ENCODE measurements at places on chromosomes 5 and 9.

DNA sequence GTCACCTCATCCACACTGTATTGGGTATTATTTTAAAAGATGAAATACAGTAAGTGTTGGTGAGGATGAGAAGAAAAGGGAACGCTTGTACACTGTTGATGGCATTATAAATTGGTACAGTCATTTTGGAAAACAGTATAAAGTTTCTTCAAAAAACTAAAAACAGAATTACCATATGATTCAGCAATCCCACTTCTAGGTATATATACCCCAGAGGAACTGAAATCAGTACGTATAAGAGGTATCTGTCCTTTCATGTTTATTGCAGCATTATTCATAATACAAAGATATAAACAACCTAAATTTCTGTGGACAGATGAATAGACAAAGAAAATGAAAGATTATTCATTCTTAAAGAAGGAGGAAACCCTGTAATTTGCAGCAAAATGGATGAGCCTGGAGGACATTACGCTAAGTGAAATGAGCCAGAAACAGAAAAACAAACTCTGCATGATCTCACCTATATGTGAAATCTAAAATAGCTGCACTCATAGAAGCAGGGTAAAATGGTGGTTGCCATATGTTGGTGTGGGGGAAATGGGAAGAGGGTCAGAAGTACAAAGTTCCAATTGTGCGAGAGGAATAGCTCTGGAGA is 191.6 kb downstream of the TRIM36 start:
- no peak for DNase-seq

DNA sequence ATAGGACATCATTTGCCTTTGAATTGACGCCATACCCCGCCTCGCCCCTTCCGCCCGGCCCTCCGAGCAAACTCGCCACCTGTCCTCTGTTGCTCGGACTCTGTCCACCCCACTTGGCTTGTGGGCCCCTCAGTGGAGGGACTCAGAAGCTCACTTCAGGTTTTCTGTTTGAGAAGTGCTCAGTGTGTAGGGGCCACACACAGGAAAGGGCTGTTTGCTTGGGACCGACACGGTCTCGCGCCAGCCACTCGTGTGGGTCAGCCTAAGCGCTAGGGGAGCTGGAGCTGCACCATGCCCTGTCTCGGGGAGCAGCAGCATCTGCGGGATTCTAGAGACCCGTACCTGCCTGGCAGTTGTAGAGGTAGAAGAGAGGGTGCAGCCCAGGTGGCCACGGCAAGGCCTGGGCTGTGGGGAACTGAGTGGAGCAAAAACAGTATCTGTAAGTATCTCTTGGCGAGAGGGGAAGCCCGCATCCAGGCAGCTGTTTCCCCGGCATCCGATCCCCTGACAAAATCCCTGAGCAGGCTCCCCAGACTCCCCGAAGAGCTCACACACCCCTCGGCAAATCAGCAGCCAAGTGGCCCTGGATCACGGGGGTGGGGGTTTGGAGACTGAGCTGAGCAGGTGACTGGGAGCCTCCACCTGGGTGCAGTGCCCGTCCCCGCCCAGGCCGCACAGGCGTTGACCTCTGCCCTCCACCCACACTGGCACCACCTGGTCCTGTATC is 52.2 kb downstream of the COL5A1 start:
- DNase-seq = peak; percentile 21

GRCh38 chr5:66475731-66476130 is 120.5 kb upstream of the MAST4 start:
- DNase-seq = no peak

GRCh38 chr9:17930071-17930470 is 351.2 kb downstream of the SH3GL2 start:
- no peak for DNase-seq

GRCh38 chr9:11318946-11319345 is 706.1 kb upstream of the PTPRD start:
- DNase-seq = no peak

- no peak for DNase-seq
Measured at GRCh38 chr9:132005899-132006298, 73.8 kb downstream of the MED27 start.

GRCh38 chr5:158876263-158876942 is 223.3 kb downstream of the EBF1 start:
- no peak for DNase-seq

- DNase-seq = no peak
Measured at GRCh38 chr5:175567954-175568353, 89.6 kb downstream of the SFXN1 start.

DNA sequence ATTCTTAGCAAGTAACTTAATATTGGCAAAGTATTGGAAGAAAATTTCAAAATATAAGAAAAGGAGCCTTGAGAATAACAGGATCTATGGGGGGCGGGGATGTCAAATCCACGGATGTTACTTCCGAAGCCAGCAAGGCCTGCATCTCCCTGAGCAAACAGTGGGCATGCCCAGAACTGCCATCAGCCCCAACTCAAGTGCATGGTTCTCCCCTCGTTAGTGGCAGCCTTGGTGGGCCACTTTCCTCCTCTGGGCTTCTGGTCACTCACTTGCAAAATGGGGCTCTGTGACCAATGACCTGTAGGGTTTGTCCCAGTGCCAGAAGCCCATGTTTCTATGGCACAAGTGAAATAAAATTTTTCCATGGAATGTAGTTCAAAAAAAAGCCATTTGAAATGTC is 27.2 kb upstream of the MED10 start:
- DNase-seq = no peak

GRCh38 chr9:127445851-127446712 is 5.1 kb downstream of the RPL12 start:
- no peak for DNase-seq

GRCh38 chr9:99544526-99544925 is 277.2 kb upstream of the NR4A3 start:
- DNase-seq = no peak

DNA sequence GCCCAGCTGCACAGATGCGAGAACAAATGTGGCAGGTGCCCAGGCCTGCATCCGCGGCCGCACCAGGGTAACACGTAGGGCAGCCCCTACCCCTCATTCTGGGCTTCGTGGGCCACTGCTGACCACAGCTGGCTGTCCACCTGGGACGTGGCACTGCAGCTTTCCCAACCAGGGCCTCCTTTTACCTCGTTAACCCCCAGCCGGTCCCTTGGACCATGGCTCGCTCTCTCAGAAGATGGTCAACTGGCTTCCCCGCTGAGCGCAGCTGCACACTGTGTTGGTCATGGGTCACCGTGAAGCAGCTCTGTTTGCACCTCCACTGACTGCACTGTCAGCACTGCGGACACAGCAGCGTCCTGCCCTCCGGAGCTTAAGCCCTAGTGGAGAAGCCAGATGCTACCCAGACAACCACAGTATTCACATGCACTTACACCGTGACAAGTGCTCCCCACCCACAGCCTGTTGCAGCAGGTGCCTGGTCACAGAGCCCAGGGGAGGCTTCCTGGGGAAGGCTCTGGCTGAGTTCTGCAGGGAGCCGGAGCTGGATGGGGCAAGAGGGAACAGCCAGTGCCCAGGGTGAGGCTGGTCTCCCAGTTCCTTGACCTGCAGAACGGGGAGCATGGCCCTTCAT is 10.5 kb upstream of the PLEKHG4B start:
- DNase-seq = no peak

GRCh38 chr5:156716591-156717380 is 133.3 kb upstream of the PPP1R2B start:
- DNase-seq = no peak

DNA sequence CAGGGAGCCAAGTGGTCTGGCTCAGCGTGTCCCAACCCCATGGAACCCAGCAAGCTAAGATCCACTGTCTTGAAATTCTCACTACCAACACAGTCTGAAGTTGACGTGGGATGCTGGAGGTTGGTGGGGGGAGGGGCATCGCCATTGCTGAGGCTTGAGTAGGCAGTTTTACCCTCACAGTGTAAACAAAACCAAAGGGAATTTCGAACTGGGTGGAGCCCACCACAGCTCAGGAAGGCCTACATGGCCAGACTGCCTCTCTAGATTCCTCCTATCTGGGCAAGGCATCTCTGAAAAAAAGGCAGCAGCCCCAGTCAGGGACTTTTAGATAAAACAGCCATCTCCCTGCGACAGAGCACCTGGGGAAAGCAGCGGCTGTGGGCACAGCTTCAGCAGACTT is 17.1 kb upstream of the FBXL17 start:
- DNase-seq = no peak

- no peak for DNase-seq
Measured at GRCh38 chr9:89676281-89676680, 71.5 kb downstream of the GADD45G start.

- DNase-seq = peak; percentile 90
Measured at GRCh38 chr5:136087961-136088871, 44.4 kb upstream of the SMAD5 start.
